NCI-H187 treated with DMSO at 0.1 percent for 48 hours (cell line): ENCODE measurements at places on chromosomes 5 and 9.

- no peak for DNase-seq
These were observed 145.9 kb downstream of the DROSHA start for GRCh38 chr5:31385774-31386537.

GRCh38 chr5:177434437-177434836, 8.0 kb downstream of the GRK6 start:
- no peak for DNase-seq

GRCh38 chr9:7226007-7226640, 468.4 kb downstream of the KDM4C start:
- no peak for DNase-seq

- no peak for DNase-seq
These were observed 17.0 kb upstream of the CRB2 start for GRCh38 chr9:123338710-123339665.

DNA sequence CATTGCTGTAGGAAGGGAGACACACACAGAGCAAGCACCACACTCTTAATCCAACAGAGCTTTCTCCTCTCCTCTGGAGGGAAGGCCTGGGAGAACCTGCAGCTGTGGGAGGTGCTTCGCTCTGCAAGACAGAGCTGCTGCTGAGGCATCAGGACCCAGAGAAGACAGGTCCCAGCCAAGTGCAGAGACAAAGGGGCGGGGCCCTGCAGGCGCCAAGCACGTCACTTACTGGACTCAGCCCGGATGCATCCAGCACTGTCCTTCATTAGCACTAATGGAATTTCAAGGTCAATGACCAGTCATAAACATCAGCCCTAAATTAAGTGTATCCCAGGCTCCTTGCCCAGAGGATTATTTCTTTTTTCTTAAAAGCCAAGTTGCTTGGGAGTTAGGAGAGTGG, 337.1 kb upstream of the PANK3 start:
- no peak for DNase-seq

- DNase-seq = no peak
These were observed 172.6 kb upstream of the PPP2R2B start for GRCh38 chr5:147051193-147051592.

- DNase-seq = no peak
These were observed 32.1 kb downstream of the MARCHF3 start for GRCh38 chr5:126998201-126998631.

DNA sequence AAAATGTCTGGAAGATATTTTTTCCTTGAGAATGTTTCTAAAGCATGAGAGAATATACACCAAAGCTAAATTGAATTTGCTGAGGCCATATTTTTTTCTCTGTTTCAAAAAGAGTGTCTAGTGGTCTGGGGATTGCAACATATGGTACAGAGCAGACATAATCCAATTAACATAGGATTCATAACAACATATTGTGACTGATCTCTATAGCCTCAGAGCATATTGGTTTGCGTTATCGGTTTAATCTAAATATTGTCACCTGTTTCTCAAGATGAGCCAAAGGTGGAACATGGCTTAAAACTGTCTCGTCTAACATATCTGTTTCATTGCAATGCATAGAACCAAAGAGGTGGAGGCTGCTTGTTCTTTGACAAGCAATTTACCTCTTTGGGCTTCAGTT, 3.9 kb downstream of the PPP3R2 start:
- DNase-seq = no peak

- no peak for DNase-seq
These were observed 19.6 kb downstream of the CRB2 start for GRCh38 chr9:123375469-123376132.

GRCh38 chr5:1103093-1103492, 8.8 kb downstream of the SLC12A7 start:
- no peak for DNase-seq

DNA sequence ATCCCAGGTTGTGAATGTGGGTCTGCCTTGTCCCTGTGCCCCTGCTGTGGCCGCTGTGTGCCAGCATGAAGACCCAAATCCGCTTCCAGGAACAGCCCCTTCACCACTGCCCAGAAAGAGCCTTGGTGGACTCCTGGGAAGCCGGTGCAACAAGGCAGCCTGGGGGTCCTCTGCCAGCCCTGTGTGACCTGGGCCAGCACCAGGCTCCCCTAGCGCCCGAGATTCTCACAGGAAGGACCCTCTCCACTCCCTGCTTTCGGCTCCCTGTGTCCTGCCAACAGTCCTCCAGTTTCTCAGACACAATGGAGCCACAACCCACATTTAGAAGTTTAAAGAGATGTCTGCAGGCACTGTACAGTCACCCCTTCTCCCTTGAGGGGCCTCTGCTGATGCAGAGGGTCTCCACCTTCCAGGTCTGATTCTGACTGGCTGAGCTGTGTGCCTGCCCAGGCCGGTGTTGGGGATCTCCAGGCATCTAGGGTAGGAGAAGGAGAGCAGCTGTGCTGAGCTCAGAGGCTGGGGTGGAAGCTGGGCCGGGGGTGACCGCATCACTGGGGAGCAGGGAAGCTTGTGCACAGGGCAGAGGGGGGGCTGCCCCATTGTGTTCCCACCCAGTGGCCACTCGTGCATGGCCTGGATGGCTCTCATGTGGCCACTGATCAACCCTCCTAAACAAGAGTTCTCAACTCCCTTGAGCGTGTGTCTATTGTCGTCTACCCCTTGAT, 174.0 kb downstream of the IRX2 start:
- no peak for DNase-seq

GRCh38 chr9:105908069-105908468, 213.7 kb downstream of the TMEM38B start:
- no peak for DNase-seq
